ENCODE measurements at places on chromosomes 2 and 18. TPM values are rescaled to one million over a fixed set of nuclear protein-coding genes. Genes with fewer than 3 reads are reported as not detected.

INHA gene
- 0.53 TPM for total RNA-seq

PRSS56 gene
- not detected for total RNA-seq

C2orf80 gene
- total RNA-seq: not detected

MGAT4A gene
- total RNA-seq: 46.0 TPM

LINC00305 gene
- not detected for total RNA-seq

FRZB gene
- 17.1 TPM for total RNA-seq

IL36G gene
- total RNA-seq: not detected

SOX11 gene
- not detected for total RNA-seq

VAMP5 gene
- total RNA-seq: 71.2 TPM

PCGF1 gene
- total RNA-seq: 13.7 TPM

UGT1A10 gene
- total RNA-seq: not detected

TRIM43 gene
- not detected for total RNA-seq

TRIM54 gene
- total RNA-seq: 0.31 TPM

OR6B2 gene
- total RNA-seq: 5.1 TPM

HRH4 gene
- total RNA-seq: 0.36 TPM

ACTG2 gene
- 4.4 TPM for total RNA-seq

- DNase-seq: no peak
Measured at GRCh38 chr2:65638443-65638842, 206.0 kb upstream of the SPRED2 start.

DNA sequence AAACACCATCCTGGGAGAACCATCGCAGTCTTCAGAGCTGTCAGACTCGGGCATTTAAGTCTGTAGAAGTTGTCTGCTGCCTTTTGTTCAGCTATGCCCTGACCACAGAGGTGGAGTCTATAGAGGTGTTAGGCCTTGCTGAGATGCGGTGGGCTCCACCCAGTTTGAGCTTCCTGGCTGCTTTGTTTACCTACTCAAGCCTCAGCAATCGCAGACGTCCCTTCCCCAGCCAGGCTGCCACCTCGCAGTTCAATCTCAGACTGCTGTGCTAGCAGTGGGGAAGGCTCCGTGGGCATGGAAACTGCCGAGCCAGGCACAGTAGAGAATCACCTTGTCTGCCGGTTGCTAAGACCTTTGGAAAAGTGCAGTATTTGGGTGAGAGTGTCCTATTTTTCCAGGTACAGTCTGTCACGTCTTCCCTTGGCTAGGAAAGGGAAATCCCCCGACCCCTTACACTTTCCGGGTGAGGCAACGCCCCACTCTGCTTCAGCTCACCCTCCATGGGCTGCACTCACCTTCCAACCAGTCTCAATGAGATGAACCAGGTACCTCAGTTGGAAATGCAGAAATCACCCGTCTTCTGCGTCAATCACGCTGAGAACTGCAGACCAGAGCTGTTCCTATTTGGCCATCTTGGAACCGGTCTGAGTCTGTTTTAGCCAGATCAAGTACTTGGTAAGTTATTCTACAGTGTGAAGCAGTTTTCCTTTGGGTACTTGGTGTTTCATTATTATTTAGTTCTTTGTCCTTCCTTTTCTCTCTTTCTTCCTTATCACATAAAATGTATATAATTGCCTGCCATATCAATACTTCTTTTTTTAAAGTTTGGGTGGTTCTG is 71.5 kb downstream of the CDC42EP3 start:
- no peak for DNase-seq

GRCh38 chr2:53220969-53221368 is 546.6 kb upstream of the CHAC2 start:
- DNase-seq: no peak

GRCh38 chr18:32688821-32689220 is 84.0 kb downstream of the KLHL14 start:
- no peak for DNase-seq

DNA sequence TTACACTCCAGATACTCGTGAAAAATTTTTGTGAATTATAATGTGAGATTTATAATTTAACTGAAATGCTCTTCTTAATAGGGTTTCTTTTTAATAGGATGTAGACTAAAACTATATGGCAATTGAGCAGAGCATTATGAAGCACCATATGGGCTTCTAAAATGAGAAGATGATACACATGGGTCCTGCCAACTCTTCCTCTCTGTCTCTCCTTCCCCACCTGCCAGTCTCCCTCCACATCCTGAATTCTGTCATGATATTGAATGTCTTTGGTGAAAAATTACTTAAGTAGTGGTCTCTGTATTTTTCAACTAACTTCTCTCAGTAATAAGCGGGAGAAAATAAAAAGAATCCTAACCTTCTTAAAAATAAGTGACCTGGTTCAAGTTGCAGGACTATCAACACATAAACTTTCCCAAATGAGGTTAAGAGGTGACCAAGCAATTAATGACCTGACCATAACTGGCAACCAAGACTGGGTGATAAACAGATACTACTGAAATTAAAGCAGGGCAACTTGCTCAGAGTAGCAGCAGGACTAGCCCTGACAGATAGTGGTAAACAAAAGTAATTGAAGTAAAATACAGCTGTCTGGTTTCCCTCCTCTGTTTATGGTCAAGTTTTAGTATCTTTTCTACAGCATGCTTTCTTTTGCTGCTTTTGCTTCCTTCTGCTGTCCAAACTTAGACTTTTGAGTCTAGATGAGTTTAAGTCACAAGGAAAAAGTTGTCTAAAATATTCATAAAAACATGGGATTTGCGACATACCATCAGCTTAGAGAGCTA is 117.1 kb upstream of the PDE1A start:
- DNase-seq: no peak

- DNase-seq: no peak
Measured at GRCh38 chr2:135299165-135299564, 231.9 kb downstream of the ZRANB3 start.

GRCh38 chr2:180478883-180479282 is 471.8 kb upstream of the CWC22 start:
- DNase-seq: no peak

DNA sequence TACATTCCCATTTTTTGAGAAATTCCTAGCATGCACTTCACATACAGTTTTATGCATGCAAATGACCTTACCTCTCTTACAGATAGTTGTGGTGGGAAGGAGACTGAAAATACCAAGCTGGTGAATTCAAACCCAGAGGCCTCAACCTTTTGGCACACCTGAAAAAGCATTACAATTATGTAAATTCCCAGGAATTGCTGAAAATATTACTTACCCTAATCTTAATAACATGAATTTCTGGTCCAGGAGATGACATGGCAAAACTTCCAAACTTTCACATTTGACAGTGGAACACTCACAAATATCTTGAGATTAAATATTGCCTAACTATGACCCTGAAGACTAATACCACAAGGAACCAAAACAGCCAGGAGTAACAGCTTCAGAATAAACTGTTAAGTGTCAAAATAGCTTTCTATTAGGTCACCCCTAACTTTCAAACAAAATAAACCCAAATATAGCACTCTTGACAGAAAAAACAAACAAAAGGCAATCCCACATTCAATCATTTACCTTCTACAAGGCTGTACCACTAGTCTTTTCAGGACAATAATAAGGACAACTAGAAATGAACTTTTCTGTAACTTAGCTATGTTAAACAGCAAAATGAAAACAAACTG is 10.9 kb upstream of the PEX13 start:
- DNase-seq: no peak

DNA sequence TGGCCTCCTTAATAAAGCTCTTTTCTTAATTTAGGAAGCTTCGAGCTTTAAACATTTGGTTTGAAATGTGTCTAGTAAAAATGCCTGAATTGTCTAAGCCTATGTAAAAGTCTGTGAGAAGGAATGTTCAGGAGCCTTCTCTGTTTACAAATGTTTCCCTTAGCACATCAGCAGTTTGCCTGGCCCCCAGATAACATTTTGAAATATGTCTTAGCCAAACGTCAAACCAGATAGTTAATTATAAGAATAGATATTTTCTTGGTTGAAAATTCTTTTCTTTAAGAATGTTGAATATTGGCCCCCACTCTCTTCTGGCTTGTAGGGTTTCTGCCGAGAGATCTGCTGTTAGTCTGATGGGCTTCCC is 498.6 kb downstream of the CCDC85A start:
- no peak for DNase-seq

DNA sequence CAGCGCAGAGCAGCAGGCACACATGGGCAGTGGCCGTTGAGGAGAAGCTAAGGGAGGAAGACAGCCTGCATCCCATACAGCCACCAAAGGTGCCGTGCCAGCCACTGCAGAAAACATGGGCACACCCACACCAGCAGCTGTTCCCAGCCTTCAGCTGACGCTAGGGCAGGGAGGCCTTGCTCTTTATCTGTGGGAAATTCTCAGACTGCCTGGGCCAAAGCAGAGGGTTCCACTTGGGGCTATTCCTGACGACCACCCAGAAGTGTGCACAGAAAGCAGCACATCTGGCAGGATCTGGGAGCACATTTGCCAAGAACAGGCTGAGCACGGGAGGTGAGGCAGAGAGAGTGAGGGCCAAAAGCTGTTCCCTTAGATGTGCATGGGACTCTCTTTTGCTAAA is 101.3 kb upstream of the SOX11 start:
- DNase-seq: no peak

- no peak for DNase-seq
Measured at GRCh38 chr2:171822525-171823322, 71.3 kb downstream of the SLC25A12 start.

DNA sequence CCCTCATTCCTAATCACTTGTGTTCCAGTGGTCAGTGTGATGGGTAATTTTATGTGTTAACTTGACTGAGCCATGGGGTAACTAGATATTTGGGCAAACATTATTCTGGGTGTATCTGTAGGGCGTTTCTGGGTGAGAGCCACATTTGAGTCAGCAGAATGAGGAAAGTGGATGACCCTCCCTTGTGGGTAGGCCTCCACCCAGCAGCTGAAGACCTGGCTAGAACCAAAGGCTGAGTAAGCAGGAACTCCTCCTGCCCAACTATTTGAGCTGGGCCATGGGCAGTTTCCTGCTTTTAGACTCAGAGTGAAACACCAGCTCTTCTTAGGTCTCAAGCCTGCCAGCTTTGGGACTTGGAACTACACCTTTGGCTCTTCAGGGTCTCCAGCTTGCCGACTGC is 141.8 kb downstream of the ACKR3 start:
- no peak for DNase-seq

DNA sequence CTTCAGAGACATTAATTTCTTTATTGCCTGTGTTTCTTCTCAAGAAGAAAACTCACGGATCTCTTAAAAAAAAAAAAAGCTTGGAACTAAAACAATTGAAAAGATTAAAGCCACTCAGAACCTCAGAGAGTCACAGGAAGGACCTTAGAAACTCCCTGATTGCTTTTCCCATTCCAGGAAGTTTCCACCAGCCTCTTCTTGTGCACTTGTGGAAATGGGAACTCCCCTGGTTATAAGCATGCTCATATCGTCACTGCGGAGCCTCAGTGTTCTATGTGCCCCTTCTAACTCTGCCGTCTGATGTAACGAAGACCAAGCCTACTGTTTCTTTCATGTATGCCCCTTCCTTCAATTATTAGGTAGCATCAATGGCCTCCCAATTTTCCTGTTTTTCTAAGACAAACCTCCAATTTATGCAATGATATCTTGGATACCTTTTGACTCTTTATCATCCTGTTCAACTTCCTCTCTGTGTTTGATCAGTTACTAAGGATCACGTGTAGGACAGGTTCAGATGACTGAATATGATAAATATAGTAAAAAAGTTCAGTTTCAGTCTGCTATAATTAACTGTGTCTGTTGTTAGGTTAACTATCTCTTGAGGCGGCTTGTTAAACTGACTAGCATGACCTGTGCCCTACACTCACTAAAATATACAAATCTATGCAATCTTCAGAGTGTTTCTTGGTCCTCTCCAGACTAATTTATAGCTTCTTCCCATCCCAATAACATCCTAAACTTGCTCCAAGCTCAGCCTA is 593.7 kb upstream of the CHAC2 start:
- no peak for DNase-seq

DNA sequence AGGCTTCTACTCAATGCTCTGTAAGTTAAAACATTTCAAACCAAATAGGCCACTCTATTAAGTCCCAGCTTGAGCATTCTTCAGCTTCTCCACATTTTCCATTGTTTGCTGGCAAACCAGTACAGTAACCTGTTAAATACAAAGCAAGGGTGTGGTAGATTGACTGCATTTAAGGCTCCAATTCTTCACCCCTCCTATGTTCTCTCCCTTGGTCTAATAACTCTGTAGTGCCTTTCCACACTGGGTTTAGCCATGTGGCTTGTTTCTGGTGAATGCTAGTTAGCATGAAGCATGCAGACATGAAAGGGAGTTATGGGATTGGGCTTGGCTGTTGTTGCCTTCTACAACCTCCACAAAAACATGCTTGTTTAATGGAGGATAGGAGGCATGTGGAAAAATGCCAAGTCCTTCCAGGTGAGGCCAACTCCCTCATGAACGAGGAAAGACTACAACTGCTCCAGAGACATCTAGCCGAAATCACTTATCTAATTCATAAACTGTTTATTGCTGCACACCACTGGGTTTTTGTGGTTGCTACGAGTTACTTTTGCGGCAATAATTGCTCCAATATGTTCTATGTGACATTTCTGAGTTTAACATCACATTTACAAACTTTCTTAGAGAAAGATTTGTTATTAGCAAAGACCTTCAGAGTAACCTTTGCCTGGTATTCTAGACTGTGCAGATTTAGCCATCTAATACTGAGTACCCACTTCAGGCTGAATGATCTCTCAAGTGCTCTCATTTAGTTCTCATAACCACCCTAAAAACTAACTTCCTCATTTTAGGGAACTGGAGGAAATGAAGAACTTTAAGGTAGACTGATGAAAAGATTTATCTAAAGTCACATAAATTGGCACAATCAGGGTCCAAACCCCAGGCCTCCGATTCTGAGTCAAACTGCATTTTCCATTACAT is 104.0 kb downstream of the SMAD2 start:
- DNase-seq: no peak

DNA sequence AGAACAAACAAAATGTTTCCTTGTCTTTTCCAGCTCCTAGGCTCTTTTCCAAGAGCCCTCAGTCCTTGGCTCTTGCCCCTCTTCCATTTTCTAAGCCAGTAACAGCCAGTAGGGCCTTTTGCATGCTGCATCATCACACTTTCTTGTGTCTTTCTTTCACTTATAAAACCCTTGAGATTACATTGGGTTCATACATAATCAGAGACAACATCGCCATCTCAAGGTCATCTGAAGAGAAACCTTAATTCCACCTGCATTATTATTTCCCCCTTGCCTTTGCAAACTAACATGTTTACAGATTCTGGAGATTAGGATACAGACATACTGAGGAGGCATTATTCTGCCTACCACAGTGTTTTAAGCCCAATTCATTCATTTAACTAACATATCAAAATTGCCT is 697.3 kb downstream of the TRIB2 start:
- DNase-seq: no peak

DNA sequence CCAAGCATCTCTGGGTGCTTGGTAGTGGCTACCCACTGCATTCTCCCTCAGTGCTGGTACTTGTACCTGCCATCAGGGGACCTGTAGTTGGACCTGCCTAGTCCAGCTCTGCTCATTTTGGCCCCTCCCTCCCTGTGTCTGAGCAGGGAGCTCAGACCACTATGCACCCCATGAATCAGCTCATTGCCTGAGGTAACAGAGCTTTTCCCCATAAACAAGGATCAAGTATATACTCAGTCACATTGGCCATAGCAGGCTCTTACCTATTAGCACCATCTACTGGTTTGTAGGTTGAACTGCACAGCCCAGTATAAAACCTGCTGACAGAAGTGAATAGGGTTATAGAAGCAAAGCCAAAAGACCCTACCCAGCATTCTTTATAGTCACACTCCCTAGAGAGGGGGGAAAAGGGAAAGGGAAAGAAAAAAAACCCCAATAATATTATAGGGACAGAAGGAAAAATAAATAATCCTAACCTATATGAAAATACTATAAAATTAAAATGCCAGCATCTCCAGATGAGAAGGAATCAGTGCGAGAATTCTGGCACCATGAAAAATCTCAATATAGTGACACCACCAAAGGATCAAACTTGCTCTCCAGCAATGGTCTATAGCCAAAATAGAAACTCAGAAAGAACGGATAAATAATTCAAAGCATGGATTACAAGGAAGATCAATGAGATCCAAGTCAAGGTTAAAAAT is 6.9 kb upstream of the FLACC1 start:
- no peak for DNase-seq

All from sciatic nerve (tissue), 2 donors.